ENCODE measurements at places on chromosomes 3 and 15. TPM values are rescaled to one million over a fixed set of nuclear protein-coding genes. Genes with fewer than 3 reads are reported as not detected.

DNA sequence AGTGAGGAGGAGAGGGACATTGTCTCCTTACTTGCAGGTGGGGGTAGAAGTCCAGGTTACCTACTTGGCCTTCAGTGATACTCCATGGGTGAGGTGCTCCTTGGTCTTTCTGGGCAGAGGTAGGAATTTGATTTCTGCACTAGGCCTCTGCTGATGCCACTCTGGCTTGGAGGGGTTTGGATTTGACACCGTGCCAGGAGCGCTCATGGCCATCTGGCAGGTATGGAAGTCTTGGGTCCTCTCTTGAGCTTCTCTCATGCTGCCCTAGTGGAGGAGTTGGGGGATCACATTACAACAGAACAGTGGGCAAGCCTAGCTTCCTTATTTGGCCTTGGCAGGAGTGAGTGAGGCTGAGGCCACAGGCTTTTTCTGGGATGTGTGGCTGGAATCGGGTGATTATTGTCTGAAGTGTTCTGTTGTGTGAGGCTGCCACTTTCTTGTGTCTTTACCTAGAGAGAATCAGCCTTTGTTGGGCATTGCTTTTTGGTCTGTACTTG, 525.0 kb downstream of the GABRG3 start:
- DNase-seq: no peak

DNA sequence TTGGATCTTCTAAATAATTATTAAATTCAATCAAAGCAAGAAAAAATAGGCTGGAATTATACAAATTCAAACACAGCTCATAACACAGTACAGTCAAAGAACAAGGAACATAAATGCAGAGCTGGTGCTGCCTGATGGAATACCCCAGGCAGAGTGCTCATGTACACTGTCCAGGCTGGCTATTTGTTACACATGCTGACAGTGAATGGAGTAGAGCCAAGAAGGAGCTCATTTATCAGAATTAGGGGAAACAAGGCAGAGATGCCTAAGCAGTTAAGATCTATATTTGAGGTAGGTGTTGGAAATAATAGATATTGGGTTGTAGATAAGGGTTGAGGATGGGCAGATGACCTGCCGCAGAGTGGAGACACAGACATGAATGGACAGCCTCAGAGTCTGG, 788.2 kb upstream of the ARPP21 start:
- DNase-seq: no peak

DNA sequence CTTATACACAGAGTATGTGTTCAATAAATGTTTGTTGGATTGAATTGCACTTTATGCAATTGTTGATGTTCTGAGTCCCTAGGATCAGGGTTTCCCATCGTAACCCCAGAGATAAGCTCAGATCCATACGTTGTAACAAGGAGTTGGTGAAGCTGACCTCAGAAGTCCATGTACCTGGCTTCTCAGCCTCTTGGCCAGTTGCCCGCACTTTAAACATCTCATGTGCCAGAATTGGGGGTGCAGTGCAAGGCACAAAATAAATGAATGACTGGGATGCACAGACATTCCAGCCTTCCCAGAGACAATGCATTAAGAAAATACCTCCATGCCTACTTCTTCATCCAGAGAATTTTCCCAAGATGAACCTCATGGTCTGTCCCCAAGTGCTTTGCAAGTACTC, 142.9 kb upstream of the IL12A start:
- no peak for DNase-seq

DNA sequence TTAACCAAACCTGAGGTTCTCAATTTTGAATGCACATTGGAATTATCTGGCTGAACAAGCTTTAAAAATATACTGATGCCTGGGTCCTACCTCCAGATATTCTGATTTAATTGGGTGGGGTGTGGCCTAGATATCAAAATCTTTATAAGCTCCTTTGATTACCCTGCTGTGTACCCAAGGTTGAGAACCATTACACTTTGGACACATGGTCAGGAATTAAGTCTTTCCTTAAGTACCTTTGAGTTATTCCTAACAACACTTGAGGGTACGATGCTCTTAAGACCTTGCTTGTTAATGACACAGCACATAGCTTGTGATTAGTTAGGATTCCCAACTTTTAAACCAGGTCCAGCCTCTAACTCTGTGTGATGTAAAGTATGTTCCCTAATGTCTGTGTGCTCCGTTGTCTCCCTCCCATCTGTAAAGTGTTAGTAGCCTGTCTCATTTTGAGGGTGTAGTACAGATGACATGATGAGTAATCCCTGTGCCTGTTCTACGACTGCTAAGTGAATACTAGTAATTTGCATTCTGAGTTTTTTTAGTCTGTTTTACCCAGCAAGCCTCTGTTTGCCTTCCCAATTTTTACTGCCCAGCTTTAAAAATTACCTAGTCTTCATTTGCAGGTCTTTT, 154.9 kb downstream of the KLHL25 start:
- DNase-seq: no peak

- no peak for DNase-seq
Measured at GRCh38 chr3:55427739-55428138, 59.4 kb downstream of the WNT5A start.

GRCh38 chr3:170337420-170337819, 20.1 kb upstream of the SKIL start:
- no peak for DNase-seq

DNA sequence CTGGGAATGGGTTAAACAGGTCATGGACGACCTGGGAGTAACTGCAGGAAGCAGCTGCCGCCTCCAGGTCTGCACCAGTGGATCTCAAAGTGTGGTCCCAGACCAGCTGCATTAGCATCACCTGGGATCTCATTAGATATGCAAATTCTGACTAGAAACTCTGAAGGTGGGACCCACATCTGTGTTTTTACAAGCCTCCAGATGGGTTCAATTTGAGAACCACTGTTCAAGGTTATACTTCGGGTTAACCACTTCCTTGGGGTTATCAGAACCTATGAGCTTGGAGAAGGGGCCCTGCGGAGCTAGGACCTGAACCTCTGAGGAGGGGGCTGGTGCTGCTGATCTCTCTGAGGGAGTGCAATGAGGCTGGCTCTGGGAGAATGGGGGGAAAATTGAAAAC, 324.8 kb upstream of the CTDSPL start:
- no peak for DNase-seq

GRCh38 chr15:42184736-42185135, 23.4 kb downstream of the VPS39 start:
- DNase-seq: no peak

DNA sequence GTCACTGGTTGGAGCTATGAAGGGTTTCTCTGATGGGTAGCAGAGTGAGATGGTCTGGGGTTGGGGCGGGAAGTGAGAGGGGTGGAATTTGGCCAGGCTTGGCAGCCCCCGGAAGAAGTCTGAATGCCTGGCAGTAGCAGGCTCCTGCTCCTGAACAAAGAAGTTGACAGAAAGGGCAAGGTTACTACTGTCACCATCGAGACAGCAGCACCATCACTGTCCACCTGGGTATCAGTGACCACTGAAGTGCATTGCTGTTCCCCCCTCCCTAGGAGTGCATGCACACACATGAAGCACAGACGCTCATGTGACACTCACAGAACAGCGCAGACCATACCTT, 42.9 kb downstream of the COLQ start:
- DNase-seq: no peak

DNA sequence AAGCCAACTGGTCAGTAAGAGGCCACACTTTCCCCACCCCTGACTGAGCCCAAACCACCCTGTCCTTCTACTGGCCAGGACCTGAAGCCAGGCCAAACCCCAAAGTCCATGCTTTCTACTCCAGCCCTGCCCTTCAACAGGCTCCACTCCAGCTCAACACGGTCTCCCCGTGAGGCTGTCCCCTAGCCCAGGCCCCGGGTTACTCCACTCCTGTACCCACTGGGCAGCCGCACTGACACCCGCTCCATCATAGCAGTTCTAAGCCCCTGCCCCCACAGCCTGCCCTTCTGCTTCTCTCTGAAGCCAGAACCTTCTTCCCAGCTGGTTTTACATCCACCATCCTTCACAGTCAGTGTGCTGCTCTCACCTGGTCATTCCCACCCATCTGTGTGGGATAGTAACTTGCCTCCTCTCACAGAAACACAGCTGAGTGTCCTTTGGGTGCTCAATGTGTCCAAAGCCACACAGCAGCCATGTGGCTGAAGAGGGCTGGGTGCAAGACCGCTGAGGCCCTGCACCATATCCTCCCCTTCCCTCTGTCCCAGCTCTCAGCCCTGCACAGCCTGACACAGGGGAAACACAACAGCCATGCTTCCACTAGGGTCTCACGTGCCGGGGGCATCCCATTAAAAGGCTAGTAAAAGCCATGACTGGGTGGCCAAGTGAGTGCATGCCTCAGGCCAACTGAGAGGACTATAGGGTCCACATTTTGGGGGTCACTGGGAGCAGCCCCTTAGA, 38.1 kb downstream of the TLE3 start:
- peak; percentile 5 for DNase-seq

DNA sequence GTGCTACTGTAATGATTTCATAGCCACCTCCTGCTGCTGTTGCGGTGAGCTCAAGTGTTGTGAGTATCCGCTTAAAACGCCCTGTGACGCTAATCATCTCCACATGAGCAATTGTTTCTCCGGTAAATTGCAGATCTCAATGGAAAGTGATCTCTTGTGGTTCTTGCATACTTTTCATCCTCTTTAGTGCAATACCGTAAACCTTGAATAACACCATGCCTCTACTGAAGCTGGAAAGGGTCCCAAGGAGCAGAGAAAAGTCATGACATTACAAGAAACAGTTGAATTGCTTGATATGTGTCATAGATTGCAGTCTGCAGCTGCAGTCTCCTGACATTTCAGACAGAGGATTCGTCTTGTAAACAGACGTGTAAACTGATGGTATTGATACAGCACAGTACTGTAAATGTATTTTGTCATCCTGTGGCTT, 6.0 kb upstream of the CEMIP start:
- DNase-seq: no peak

GRCh38 chr15:56989411-56989924, 71.0 kb downstream of the TCF12 start:
- no peak for DNase-seq

DNA sequence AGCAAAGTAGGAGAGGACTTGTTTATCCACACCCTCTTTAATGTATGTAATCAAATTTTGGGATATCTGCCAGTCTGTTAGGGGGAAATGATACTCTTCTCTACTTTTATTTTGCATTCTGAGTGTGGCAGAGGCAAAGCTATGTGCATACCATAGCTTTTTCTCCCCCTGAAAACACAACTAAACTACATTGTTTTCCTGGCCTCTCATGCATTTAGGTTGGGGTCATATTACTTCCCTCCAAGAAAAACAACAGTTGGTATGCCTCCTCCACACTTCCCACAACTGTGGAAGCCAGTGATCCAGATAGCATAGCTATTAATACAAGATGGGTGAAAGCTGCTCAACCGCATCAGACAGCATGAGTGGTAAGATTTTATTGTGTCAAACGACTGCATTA, 6.9 kb downstream of the RPL15 start:
- DNase-seq: no peak

DNA sequence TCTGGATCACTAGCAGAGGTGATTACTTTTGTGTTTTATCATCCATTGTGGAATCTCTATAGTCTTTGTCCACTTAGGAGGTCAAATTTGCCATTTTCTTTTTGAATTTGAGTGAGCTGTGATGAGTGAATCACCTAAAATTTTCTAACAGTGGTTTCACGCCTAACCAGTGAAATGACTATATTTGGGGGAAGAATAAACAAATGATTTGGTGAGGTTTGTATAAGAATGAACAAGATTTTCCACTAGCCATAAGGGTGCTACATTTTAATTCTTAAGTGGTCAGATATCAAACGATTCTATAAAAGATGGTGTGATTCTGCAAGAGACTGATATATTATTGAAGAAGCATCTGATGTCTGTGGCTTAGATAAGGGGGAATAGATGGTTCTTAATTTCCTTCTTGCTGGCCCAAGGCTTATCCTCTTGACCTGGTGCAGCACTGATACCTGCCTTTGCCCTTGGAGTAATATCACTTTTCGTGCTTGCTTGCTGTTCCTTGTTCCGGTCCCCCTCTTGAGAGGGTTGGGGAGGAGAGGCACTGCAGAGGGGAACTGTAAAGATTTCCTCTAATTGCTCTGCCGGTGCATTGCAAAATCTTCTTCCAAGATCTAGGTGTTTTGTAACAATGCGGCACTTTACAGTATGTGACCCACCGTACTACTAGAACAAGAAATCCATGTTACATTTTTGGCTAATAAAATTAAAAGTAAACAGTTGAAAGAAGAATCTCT, 14.5 kb downstream of the C3orf20 start:
- DNase-seq: no peak

Gene RTP3
- not detected for total RNA-seq

Gene FEM1B
- 59.7 TPM for total RNA-seq

Gene FSTL1
- total RNA-seq: 271 TPM

Measured in WTC11 (cell line).